Activated naive CD4-positive, alpha-beta T cell treated with anti-CD3 and anti-CD28 coated beads, Interleukin-2, amount 50 U/mL, for 72 hours (primary cell): ENCODE measurements at places on chromosomes 4 and X. TPM values are rescaled to one million over a fixed set of nuclear protein-coding genes. Genes with fewer than 3 reads are reported as not detected.

GRCh38 chr4:109171070-109171469 is 131.4 kb downstream of the COL25A1 start:
- no peak for DNase-seq

DNA sequence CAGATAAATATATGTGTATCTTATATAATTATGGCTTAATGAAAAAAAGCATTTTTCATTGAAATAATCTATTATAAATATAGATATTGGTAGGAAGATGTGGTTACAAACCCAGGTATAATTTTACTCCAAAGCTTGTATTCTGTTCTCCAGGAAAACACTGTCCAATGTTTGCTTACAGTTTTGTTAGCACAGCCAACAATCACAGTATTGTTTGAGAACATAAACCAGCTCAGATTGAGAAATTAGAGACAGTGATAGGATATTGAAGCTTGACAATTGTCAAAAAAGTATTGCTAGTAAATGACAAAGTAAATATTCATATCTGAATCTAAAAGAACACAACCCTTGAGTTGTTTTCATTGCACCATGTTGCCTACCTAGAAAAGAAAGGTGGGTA is 228.8 kb downstream of the ADGRL3 start:
- no peak for DNase-seq

DNA sequence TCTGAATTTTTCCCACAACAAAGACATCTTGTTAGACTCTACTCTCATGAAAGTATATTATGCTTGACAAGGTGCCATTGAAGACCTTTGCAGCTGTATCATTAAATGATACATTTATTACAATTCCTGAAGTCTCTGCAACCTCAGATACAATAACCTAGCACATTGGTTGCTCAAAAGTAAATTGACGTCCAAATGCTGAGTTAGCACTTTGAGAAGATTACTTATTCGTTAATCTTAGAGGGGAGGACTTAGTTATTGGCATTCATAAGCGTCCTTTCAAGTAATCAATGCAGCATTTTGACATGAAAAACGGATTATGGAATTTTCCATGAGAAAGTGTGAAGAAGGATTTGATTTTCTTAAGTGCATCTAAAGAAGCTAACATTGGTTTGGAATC is 151.6 kb downstream of the ARSF start:
- DNase-seq = no peak

- DNase-seq = no peak
These were observed 96.2 kb upstream of the KLHL13 start for GRCh38 chrX:118212817-118213183.

DNA sequence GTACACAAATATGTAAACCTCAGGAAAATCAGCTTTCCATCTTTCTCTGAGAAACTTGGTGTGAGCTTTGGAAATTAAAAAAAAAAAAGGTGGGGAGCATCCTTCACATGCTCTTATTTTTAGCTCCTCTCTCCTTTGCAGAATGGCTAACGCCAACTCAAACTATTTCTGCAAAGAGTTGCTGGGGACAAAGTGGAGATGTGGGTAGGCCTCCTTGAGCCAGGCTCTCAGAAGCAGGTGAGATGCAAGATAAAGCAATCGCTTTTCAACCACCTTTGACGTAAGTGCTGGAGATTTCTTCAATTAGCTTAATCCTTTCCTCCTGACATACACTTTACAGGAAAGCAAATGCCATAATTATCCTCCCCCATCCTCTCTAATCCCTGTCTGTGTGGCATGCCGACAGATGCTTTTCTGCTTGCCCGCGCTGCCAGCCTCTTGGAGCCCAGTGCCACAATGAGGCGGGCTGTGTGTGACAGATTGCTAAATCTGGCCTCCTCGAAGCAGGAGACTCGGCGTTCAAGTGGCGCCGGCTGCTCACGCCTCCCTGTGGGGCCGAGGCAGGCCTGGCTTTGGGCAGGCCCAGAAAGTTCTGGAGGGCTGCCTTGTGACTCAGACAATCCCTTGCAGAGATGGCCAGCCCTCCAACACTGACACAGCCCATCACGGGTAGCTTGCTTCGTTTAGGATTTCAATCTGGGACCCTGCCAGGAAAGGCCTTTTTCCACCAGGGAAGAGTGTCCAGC is 64.9 kb upstream of the SOD3 start:
- no peak for DNase-seq

- no peak for DNase-seq
These were observed 631 bp downstream of the EVC start for GRCh38 chr4:5711479-5712184.

DNA sequence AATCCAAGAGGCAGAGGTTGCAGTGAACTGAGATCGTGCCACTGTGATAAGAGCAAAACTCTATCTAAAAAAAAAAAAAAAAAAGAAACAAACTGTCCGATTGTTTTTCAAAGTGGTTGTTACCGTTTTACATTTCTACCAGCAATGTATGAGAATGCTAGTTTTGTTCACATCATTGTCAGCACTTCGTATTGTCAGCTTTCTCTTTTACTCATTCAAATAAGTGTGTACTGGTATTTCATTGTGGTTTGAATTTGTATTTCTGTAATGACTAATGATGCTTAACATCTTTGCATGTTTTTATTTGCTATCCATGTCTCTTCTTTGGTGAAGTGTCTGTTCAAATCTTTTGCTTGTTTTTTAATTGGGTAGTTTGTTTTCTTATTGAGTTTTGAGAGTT is 65.8 kb downstream of the GPR101 start:
- DNase-seq = no peak

ARR3 gene
- not detected for total RNA-seq

ADRA2C gene
- total RNA-seq = 0.35 TPM

DSPP gene
- not detected for total RNA-seq
